PC-9 (cell line): ENCODE measurements at places on chromosomes 5 and 9. TPM values are rescaled to one million over a fixed set of nuclear protein-coding genes. Genes with fewer than 3 reads are reported as not detected.

The HINT1 gene
- 210 and 262 TPM in 2 replicates for total RNA-seq

The NUTM2F gene
- 0.15 TPM in 1 of 2 replicates, not detected in the other for total RNA-seq

The FSTL4 gene
- total RNA-seq, result not detected in 2 replicates

The OBP2A gene
- total RNA-seq, result not detected in 2 replicates

The NOP16 gene
- 31.5 and 35.8 TPM in 2 replicates for total RNA-seq

The GRIA1 gene
- total RNA-seq, result not detected in 2 replicates

The LHX3 gene
- 0.22 and 0.43 TPM in 2 replicates for total RNA-seq

The PRDM9 gene
- not detected in 2 replicates for total RNA-seq

The STKLD1 gene
- 3.1 and 4.8 TPM in 2 replicates for total RNA-seq

The FOXI1 gene
- total RNA-seq, result not detected in 2 replicates

The ARL10 gene
- total RNA-seq, result 0.85 and 1.2 TPM in 2 replicates

The SLC35A4 gene
- 44.2 and 66.2 TPM in 2 replicates for total RNA-seq

The RGMB gene
- 14.2 and 14.6 TPM in 2 replicates for total RNA-seq

The CATSPER3 gene
- total RNA-seq, result 0.57 and 0.68 TPM in 2 replicates

The TPRN gene
- total RNA-seq, result 61.0 and 61.8 TPM in 2 replicates

DNA sequence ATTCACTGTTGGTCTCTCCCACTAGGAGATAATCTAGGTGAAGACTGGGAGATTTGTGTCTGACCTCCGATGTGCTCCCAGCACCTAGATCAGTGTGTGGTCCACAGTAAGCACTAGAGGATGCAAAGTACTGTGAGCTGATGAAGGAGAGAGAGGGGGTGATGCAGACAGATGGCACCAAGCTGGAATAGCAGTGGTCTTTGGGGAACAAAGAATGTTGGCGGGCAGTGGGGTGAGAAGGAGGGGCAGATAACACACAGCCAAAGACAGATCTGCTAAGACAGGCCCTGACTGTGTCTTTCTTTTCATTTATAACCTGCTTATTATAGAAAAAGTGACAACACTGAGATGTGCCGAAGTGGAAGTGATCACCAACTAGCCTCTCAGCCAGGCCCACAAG lies 37.5 kb downstream of the ERGIC1 start:
- H3K4me3 ChIP-seq, result no peak overlapping the region
- H3K4me1 ChIP-seq, result peaks cover 44% of the 10 kb centered on the region
- no peaks in the 10 kb centered on the region for H3K27me3 ChIP-seq
- no peak overlapping the region for H3K27ac ChIP-seq

GRCh38 chr9:110969971-110970386 lies 68.3 kb downstream of the LPAR1 start:
- peaks cover 15% of the 10 kb centered on the region for H3K36me3 ChIP-seq
- H3K27me3 ChIP-seq, result no peaks in the 10 kb centered on the region
- peaks cover 17% of the 10 kb centered on the region for H3K4me1 ChIP-seq
- no peak overlapping the region for H3K4me3 ChIP-seq
- H3K27ac ChIP-seq, result peak overlapping the region; percentile 56

DNA sequence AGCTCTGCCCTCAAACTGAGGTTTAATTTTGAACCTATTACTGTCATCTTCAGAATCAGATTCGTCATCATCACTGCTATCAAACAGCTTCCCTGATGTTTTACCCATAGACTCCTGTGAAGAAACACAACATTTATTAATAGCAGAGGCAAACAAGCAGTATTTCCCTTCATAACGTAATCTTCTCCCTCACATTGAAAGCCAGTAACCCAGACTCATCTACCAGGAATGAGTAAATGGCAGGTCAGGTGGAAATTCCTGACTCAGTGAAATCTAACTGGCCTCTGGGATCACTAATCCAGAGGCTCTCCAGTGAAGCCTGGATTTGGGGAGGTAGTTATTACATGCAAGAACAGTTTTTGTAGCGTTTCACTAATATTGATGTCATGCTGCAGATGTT lies 14.6 kb downstream of the NOL8 start:
- H3K4me3 ChIP-seq, result no peak overlapping the region
- no peak for DNase-seq
- H3K36me3 ChIP-seq, result peaks cover 32% of the 10 kb centered on the region
- H3K4me1 ChIP-seq, result no peaks in the 10 kb centered on the region
- H3K27ac ChIP-seq, result no peak overlapping the region
- H3K27me3 ChIP-seq, result no peaks in the 10 kb centered on the region

GRCh38 chr9:126347911-126348760 lies 21.5 kb downstream of the MVB12B start:
- no peaks in the 10 kb centered on the region for H3K27me3 ChIP-seq
- no peaks in the 10 kb centered on the region for H3K36me3 ChIP-seq
- H3K4me1 ChIP-seq, result peaks cover 10% of the 10 kb centered on the region
- H3K4me3 ChIP-seq, result no peak overlapping the region
- H3K27ac ChIP-seq, result no peak overlapping the region

- no peak overlapping the region for H3K27ac ChIP-seq
- DNase-seq, result no peak
- no peak overlapping the region for H3K4me3 ChIP-seq
- no peaks in the 10 kb centered on the region for H3K27me3 ChIP-seq
Observed at GRCh38 chr5:136698970-136699369, 333.6 kb upstream of the TRPC7 start.

GRCh38 chr9:78013934-78014333 lies 17.7 kb downstream of the GNAQ start:
- no peaks in the 10 kb centered on the region for H3K36me3 ChIP-seq
- H3K27me3 ChIP-seq, result no peaks in the 10 kb centered on the region
- H3K27ac ChIP-seq, result no peak overlapping the region

DNA sequence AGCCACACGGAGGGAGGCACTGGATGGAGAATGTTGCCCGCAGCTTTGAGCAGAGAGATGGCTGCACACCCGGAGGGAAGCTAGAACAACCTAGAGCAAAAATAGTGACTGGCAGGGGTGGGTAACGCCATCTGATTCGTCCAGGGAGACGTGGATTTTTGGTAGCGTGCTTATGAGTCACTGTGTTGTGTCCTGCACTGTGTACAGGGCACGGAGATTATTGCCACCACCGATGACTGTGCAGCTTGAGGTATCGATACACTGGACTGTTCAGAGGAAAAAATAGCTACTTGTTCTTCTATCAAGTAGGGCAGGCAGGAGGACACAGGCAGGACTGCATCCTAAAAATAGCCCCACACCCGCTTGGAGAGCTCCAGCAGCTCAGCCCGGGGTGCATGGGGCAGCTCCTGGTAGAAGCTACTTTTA lies 6.0 kb downstream of the UBE2QL1 start:
- no peak for DNase-seq
- peaks cover 6% of the 10 kb centered on the region for H3K4me1 ChIP-seq
- no peak overlapping the region for H3K27ac ChIP-seq
- peaks cover 99% of the 10 kb centered on the region for H3K27me3 ChIP-seq
- H3K36me3 ChIP-seq, result no peaks in the 10 kb centered on the region

- DNase-seq, result no peak
- H3K4me1 ChIP-seq, result no peaks in the 10 kb centered on the region
- H3K4me3 ChIP-seq, result no peak overlapping the region
Observed at GRCh38 chr9:135392511-135392910, 87.1 kb upstream of the PPP1R26 start.

DNA sequence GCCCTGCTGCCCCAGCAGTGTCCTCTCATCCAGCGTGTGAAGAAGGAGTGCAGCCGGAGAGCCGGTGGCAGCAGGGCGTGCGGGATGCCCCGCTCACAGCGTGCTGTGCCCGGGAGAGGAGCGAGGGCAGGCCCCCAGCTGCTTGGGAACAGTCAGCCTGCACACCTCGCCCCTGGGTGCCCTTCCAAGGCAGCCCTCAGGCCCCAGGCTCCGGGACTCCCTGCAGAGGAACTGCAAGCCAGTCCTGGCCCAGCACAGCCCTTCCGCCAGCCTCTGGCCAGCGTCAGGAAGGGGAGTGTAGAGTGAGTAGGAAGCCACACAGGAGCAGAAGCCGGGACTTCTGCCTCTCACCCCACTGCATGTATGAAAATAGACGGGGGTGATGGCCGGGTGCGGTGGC lies 43.5 kb downstream of the ADAMTS2 start:
- no peaks in the 10 kb centered on the region for H3K4me1 ChIP-seq
- DNase-seq, result no peak
- no peak overlapping the region for H3K4me3 ChIP-seq
- no peaks in the 10 kb centered on the region for H3K36me3 ChIP-seq

- no peak overlapping the region for H3K27ac ChIP-seq
- H3K36me3 ChIP-seq, result no peaks in the 10 kb centered on the region
- no peaks in the 10 kb centered on the region for H3K27me3 ChIP-seq
- H3K4me1 ChIP-seq, result no peaks in the 10 kb centered on the region
Observed at GRCh38 chr5:153696256-153696655, 205.8 kb downstream of the GRIA1 start.

GRCh38 chr9:97673922-97674321 lies 23.2 kb downstream of the XPA start:
- H3K27me3 ChIP-seq, result no peaks in the 10 kb centered on the region
- no peak overlapping the region for H3K27ac ChIP-seq
- no peak overlapping the region for H3K4me3 ChIP-seq
- DNase-seq, result no peak
- H3K36me3 ChIP-seq, result peaks cover 52% of the 10 kb centered on the region

- H3K27me3 ChIP-seq, result no peaks in the 10 kb centered on the region
- no peaks in the 10 kb centered on the region for H3K4me1 ChIP-seq
- H3K27ac ChIP-seq, result no peak overlapping the region
- H3K36me3 ChIP-seq, result no peaks in the 10 kb centered on the region
- no peak overlapping the region for H3K4me3 ChIP-seq
- no peak for DNase-seq
Observed at GRCh38 chr5:88488130-88488529, 219.5 kb upstream of the TMEM161B start.

DNA sequence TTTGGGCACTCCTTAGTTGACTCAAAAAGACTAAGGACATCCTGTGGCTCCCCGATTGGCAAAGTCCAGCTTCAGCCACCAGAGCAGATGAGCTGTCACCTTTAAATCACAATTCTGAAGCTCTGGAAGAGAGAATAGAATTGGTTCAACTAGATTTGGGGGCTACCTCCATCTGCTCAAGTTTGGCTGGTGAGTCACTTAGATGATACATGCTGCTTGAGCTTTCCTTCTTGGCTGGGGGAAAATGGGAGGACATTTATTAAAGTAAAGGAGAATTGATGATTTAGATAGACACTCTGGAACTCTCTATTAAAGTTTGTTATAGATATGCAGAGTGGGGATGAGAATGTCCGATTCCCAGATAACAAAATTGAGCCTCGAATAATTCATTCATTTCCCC lies 30.0 kb upstream of the GRIA1 start:
- no peak overlapping the region for H3K4me3 ChIP-seq
- no peak for DNase-seq
- no peak overlapping the region for H3K27ac ChIP-seq
- H3K27me3 ChIP-seq, result no peaks in the 10 kb centered on the region

GRCh38 chr5:159206818-159207217 lies 2.5 kb downstream of the RNF145 start:
- no peaks in the 10 kb centered on the region for H3K27me3 ChIP-seq
- H3K4me1 ChIP-seq, result peaks cover 34% of the 10 kb centered on the region
- no peak for DNase-seq
- peak overlapping the region; percentile 86 for H3K27ac ChIP-seq
